ENCODE measurements at places on chromosomes 12 and 14.
A peak's percentile ranks its signal among the peaks of the same experiment; 100 is the strongest.

DNA sequence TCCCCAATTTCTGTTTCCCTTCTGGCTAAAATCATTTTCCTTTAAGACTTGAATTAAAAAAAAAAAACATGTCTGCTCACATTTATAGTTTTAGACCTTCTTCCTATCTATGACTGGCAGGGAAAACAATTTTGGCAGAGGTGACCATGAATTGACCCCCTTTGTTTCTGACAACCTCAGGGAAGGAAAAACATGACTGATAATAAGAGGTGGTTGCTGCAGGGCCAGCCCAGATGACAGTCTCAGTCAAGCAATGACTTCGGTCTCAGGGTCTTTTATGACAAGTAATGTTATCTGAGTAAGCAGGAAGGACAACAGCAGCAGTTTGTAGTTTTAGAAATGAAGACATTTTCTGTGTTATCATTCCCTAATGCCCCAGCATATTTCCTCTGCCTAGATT, 430.9 kb downstream of the LRIG3 start:
- no peak for DNase-seq

GRCh38 chr12:68376901-68377300, 44.7 kb upstream of the MDM1 start:
- DNase-seq: no peak

GRCh38 chr12:6373022-6373787, 2.2 kb downstream of the SCNN1A start:
- no peak for DNase-seq

DNA sequence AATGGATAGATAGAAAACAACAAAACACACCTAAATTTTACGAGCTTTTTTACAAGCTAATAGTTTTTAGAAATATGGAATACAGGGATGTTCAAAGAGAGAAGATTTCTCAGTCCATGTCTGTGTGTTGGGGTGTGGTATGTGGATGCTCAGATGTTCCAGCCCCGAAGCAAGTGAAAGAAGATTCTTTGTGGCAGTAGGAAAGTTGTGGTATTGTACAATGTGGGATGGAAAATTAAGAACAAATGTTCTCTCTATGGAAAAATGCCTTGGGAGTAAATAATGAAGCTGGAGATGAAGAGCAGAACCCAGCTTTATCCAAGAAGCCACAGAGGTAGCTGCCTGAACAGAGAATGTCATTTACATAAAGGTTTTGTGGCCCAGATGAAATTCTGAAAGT, 150.3 kb upstream of the PRKD1 start:
- no peak for DNase-seq

- DNase-seq: peak; percentile 73
These were observed 39.8 kb downstream of the IFNG start for GRCh38 chr12:68119724-68120211.

GRCh38 chr12:98228683-98229539, 286.5 kb upstream of the TMPO start:
- DNase-seq: no peak

GRCh38 chr14:50740856-50741255, 72.8 kb upstream of the SAV1 start:
- DNase-seq: no peak

DNA sequence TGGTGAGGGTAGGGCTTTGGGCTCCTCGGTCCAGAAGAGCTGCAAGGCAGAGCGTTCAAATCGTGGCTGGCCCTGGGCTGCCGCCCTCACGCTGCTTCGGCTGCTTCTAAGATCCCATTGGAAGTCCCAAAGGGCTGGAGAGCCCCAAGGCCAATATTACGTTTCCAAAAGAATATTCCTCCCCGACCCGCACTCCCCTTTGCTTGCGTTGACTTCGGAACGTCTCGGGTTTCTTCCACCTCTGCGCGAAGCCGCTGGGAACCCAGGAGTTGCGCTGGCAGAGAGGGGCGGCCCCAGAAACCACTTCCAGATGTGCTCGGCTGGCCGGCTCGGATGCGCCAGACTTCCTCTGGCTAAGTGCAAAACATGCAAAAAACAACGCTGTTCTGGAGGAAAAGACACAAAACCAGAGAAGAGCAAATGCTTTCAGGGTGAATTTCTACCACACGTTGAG, at the start of gene GLT8D2:
Gene GLT8D2, minus strand, starts transcription at position 285 of the 454 bp plus-strand sequence. CDS start 30,539 bp downstream, outside the sequence.
- DNase-seq: no peak

GRCh38 chr12:124456652-124457152, 110.7 kb downstream of the NCOR2 start:
- no peak for DNase-seq

- DNase-seq: no peak
These were observed 239.7 kb downstream of the TRHDE start for GRCh38 chr12:72511906-72512305.

DNA sequence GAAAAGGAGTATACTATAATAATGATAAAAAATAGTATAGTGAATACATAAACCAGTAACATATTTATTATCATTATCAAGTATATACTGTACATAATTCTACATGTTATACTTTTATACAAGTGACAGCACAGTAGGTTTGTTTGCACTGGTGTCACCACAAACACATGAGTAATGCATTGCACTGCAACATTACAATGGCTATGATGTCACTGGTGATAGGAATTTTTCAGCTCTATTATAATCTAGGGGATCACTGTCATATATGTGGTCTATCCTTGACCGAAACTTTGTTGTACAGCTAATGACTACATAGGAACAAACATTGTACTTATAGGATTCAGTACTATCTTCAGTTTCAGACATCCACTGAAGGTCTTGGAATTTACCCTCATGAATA, 165.8 kb upstream of the SYT1 start:
- DNase-seq: no peak

DNA sequence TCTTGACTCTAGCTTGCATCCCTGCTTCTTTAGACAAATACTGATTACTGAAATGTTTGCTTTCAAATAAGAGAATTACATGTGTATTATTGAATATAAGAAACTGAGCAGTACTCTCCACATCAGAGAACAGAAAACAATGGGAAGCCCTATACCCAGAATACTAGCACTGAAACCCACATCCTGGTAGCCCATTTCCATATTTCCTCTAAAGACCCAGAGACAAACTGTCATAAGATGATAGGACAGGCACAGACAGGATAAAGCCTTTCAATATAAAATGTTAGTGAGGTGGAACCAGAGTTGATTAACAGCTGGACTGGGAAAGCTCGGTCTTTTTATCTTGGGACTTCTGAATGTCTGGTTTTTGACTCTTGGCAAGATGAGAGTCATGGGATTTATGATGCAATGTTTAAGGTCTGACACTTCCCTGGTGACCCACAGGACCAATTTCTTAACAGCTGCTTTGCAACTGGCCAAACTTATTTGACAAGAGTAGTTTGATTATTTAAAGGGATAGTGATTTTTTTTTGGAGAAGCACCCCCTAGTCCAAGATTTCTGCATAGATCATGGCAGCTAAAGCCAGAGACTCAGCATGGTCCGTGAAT, 166.9 kb upstream of the ATXN7L3B start:
- no peak for DNase-seq

DNA sequence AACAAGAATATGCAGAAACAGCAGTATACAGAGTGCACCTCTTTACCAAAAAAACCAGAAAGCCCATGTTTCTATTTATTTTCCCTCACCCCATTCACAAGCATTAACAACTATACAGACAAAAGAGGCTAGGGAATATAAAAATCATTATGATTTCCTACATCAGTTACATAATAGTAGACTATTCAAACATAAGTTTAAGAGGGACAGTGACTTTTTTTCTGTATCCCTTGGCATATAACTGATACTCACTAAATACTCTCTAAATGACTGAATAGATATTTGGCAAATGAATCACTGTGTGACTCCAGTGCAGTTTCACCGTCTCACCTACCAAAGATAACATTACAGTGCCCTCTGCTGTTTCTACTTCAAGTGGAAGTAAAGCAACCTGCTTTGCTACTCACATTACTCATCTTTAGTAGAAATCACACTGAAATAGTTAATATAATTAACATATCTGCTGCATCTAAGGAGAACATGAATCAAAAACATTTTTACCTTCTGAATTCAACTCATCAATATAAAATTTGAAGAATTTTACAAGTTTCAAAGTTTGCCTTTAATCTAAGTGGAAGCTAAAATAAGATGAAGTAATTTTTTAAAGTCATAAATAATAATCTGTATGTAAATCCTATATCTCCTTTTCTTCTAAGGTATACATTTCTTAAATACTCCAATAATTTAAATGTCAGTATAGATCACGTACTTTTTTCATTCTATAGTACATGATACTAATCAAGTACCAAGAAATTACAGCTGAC, 103.8 kb downstream of the OSBPL8 start:
- DNase-seq: peak; percentile 33

DNA sequence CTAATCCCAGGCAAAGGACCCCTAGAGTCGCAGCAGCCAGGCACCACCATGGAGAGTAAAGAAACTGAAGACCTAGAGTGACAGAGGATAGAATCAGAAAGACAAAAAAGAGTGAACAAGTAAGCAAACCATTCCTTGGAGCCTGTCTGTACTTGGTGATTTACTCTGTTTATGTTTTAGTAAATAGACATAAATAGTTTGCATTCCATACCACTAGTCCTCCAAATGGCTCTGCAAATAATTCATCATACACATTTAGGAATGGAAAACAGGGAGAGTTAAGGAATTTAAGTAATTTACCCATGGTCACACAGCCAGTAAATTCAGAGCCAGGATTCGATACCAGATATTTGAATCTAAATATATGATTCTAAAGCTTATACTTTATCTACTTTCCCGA, 2.8 kb downstream of the OLR1 start:
- no peak for DNase-seq

All from GM12878 (cell line).